Right renal cortex interstitium (tissue), 3 donors: ENCODE measurements at places on chromosomes 3 and 15. TPM values are rescaled to one million over a fixed set of nuclear protein-coding genes. Genes with fewer than 3 reads are reported as not detected.
A peak's percentile ranks its signal among the peaks of the same experiment; 100 is the strongest.

The DUOXA2 gene
- polyA plus RNA-seq: not detected

The GOLGA6L7 gene
- polyA plus RNA-seq: 0.08 TPM

The GPR62 gene
- polyA plus RNA-seq: 0.37 TPM

The AGBL1 gene
- 0.08 TPM for polyA plus RNA-seq

The MESP1 gene
- 1.5 TPM for polyA plus RNA-seq

The PCCB gene
- 77.3 TPM for polyA plus RNA-seq

The GOLGA8S gene
- polyA plus RNA-seq: 0.60 TPM

The MAP6D1 gene
- polyA plus RNA-seq: 0.61 TPM

The LMOD3 gene
- polyA plus RNA-seq: 0.18 TPM

The LRRIQ4 gene
- 0.18 TPM for polyA plus RNA-seq

The ENTPD3 gene
- 2.2 TPM for polyA plus RNA-seq

The LIPH gene
- polyA plus RNA-seq: 0.98 TPM

The FBXL2 gene
- 28.3 TPM for polyA plus RNA-seq

The DPPA2 gene
- polyA plus RNA-seq: 0.76 TPM

GRCh38 chr15:66023311-66023972 is 154.2 kb downstream of the RAB11A start:
- no peak for DNase-seq

- no peak for DNase-seq
Measured at GRCh38 chr3:38538773-38539353, 42.7 kb downstream of the EXOG start.

DNA sequence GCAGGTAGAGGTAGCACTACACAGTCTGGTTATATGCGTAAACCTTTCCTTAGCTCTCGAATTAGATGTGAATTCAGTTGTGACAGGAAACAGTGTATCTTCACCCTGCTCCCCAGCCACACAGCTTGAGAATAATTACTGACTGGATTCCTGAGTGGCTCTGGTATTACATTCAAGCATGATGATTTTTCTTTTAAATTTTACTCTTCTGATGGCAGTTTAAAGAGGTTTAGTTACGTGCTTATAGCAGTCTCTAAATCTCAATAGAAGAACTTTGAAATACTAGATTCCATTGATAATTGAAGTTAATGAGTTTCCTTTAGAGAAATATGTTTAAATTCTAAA is 98.8 kb downstream of the FNDC3B start:
- no peak for DNase-seq

GRCh38 chr3:128445357-128445756 is 21.3 kb downstream of the DNAJB8 start:
- DNase-seq: no peak

DNA sequence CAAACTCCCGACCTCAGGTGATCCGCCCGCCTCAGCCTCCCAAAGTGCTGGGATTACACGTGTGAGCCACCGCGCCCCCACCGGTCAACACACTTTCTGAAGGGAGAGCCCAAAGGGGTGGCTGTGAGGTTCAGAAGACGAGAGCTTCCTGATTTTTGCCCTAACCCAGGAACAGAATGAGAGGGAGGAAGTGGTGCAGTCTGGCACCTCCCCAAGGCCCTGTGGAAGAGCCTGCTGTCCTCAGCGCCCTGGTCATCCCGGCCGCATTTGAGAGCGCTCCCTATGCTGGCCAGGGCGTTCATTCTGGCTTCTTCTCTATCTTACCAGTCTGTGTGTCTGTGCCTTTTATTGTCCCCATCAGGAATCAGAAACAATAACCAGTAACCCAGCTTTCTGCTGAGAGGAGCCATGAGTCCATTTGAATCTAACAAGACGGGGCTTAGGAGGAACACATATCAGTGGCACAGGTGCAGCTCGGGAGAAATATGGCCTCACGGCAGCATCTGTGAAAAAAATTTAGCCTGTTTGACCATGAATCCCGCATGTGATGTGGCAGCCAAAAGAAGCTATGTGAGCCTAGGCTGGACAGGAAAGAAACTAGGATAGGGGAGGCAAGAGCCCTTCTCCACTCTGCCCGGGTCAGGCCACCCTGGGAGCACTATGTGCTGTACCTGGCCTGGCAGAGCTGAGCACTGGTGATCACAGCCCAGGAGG is 12.9 kb downstream of the BDH1 start:
- DNase-seq: no peak

DNA sequence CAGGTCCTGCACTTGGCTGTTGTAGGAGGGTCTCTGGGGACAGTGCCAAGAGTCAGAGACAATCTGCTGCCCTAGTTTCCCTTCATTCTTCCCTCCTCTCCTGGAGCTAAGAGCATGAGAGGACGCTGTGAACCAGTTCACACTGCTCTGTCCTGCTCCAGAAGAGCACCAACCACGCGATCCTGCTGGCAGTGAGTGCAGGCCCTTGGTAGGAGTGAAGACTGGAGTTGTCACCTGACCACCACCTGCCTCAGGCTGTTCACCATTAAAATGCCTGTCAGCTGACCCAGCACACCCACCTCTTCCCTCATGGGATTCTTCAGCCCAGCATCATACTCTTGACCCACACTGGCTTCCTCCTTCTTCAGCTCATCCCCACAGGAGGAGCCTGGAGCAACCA is 2.9 kb downstream of the TM6SF1 start:
- no peak for DNase-seq

DNA sequence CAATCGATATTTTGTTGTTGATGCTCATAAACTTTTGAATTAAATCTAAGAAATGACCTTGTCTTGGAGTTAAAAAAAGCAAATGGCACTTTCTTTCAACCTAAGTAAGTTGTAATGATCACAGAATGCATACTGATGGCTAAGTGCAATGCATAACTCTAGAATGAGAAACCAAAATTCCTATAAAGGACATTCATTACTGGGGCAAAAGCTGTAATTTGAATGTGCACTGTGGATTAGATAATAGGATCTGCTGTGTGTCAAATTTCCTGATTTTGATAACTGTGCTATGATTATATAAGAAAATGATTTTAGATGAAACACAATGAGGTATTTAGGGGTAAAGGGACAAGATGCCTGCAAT is 14.3 kb downstream of the SIAH2 start:
- DNase-seq: no peak

DNA sequence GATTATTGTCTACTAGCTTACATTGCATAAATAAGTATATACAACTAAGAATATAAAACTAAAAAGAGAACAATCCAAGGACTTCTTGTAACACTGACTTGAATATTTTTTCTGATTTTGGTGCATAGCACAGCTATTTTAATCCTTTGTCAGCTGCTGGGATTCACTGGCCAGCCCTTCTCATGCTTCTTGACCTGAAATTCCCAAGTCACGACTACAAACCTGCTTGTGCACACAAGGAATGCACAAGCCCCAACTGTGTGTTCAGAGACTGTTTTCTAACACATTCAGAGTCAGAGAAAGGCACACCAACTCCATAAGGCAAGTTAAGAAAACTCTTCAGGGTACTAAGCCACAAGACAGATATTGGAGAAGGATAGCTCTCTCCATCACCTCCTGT is 80.9 kb downstream of the TNIK start:
- DNase-seq: no peak

GRCh38 chr3:169662132-169662842 is 1.2 kb downstream of the MECOM start:
- DNase-seq: peak; percentile 38

DNA sequence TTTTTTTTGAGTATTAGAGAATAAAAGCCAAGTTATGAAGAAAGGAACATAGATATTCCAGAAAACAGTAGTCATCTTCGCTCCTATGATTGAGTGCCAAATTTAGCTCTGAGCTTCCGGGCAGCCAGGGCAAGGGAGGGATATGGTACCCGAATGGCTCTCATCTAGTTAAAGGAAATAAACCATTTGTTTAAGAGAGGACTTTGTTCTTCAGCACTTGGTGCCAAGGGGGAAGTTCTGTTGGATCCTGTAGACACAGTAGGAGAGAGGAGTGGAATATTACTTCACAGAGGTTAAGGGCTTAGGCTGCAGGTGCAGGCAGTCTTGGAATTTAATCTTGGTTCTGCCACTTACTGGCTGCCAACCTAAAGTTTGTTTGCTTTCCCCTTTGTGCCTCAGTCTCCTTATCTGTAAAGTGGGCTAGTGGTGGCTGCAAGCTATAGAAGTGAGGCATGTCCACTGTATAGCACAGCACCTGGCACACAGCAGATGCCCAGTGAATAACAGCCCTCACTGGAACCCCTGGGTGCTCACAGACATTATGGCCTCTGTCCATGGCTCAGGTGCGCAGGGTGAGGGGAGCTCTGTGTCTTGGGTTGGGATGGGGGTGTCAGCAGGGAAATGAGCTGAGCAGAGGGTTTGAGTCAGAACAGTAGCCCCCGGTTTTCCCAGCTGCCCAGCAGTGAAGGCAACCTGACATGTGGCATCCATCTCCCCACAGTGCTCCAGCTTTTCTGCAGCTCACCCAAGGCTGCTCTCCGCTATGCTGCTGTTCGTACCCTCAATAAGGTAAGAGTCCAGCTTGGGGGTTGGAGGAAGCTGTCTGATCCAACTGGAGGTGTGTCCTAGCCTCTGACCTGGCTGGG is 10.4 kb downstream of the COPG1 start:
- DNase-seq: no peak

GRCh38 chr3:187743195-187744141 is 1.8 kb downstream of the BCL6 start:
- DNase-seq: no peak

- DNase-seq: no peak
Measured at GRCh38 chr3:58998476-58999117, 51.2 kb downstream of the CFAP20DC start.

DNA sequence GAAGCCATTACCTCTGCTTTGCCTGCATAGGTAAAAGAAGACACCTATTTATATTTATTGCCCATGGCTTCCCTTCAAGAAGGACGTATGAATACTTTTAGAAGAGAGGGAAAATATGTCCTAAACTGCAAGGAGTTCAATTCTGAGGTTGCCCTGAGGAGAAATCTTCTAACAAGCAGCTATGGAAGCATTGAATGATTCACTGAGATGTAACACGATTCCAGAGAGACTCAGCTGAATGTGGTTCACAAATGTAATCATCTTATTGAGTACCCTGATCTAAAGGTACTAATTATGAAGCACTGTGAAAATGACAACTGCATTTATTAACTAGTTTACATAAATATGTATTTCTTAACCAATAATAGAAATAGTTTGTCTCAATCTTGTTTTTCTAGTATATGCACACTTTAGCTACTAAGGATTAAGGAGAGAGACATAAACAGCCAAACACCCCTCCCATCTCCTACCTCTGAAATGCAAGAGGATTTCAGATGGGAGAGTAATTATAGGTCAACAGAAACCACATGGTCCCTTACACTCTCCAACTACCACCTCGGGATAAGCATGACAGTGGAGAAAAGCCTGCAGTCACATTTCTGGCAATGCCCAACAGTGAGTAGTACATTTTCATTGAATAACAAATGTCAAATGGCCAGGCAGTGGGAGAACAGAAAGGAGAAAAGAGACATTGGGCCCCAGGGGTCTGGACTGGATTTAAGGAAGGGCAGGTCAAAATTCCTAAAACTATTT is 506.2 kb upstream of the IL12A start:
- DNase-seq: no peak

GRCh38 chr3:13648060-13649001 is 99.4 kb downstream of the FBLN2 start:
- DNase-seq: peak; percentile 74

DNA sequence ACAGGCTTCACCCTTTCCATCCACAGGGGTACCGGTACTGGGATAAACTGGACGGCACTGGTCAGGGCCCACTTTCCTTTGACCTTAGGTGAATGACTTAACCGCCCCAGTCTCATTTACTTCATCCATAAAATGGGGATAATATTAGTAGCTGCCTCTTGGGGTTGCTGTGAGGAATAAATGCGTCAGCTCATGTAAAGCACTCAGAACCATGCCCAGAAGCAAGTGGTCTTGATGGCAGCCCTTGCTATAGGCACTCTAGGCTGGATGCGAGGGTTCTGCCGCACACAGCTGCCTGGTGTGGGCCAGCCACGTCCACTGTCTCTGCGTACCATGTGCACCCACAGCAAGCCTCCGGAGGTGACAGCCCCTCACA is 32.2 kb upstream of the FBLN2 start:
- DNase-seq: no peak

GRCh38 chr3:135513106-135514059 is 452.1 kb upstream of the PPP2R3A start:
- DNase-seq: no peak

- no peak for DNase-seq
Measured at GRCh38 chr3:68743521-68743920, 188.8 kb downstream of the TAFA4 start.

DNA sequence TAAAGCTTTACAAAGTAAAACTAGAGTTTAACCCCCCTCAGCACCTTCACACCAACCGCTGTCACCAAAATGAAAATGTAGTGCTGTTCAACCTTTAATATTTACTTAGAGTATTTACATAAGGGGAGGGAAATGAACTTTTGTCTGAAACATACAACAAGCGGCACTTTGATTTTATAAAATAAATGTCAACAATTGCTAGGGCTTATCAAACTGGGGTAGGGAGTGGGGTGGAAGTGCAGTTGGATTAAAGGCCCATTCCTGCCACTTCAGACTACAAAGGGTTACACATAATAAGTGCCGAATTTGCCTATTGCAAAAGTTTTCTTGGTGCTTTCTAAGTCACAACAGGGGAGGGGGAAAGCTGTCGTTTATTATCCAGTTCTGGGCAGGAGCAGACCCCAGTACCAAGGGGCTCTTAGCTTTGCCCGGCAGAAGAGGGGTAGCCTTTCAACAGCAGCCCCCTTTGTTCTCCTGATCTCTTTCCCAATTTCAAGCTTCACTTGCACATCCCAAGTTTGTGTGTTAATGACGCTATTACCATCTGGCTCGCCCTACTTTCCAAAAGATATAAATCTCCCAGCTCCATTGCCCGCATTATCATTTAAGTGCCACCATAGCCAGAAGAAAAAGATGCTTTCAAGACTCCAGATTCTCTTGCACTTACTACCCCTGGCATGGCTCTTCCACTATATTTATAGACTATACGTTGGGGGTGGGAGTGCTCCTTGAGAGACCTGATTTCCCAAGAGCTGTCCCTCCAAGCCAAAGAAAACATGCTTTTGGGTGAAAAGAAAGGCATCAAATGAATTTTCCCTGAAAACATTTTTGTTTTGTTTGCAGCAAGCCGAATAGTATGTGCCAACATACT is 17.0 kb downstream of the SOX2 start:
- no peak for DNase-seq

GRCh38 chr3:63076357-63076756 is 201.1 kb upstream of the CADPS start:
- DNase-seq: no peak

GRCh38 chr15:88563638-88564037 is 17.2 kb upstream of the DET1 start:
- no peak for DNase-seq

DNA sequence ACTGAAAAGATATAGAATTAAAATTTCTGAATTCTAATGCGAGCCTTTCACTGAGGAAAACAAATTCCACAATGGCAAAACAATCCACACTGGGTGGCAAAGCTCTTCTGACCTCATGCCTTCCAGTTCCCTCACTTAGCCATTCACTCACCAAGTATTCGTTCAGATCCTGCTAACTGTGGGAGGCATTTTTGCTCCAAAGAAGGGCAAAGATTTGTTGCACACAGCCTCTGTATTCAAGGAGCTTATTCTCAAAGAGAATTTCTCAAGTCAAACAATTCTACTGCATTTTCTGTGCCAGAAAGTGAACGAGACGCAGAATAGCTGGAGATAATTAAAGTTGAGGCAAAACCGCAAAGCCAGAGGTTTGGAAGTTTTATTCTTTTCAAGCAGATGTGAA is 77.3 kb downstream of the CPNE4 start:
- no peak for DNase-seq

GRCh38 chr3:184748219-184749135 is 36.6 kb upstream of the MAGEF1 start:
- DNase-seq: no peak

GRCh38 chr3:138197524-138197923 is 10.4 kb downstream of the ARMC8 start:
- DNase-seq: no peak
